Mesendoderm (in vitro differentiated cells): ENCODE measurements at places on chromosomes 13 and 19.

DNA sequence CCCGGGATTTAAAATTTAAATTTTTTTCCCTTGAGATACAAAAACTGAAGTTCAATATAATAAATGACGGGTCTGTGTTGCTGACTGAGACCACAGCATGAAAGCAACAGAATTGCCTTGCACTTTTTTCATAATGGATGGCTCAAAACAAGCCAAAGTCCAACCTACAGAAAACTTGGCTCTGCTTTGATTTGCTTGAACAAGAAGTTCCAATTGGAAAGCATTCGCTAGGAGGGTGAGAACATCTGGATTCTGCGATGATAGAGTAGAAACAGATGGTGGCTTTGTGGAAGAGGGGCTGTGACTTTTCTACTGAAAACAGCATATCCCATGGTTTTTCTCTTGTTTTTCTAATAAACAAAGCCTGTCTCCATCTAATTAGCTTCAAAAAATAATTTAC, 46.4 kb downstream of the THSD1 start:
- no peak for DNase-seq

DNA sequence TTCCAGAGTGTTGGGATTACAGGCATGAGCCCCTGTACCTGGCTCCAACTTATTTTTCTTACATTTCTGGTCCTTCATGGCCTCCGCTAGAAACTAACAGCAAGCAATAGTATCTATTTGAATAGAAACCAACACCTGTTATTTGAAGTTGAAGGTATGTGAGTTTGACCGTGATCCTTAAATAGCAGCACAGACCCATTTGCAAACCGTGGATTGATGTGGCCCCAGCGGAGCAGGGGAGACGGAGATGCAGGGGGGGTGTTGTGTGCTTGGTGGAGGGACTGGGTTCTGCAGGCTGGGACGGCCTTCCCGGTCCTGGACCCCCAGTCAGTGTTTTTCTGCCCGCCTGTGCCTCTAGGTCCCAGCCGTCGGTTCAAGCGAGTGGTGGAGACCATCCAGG, 16.9 kb downstream of the TMEM150B start:
- no peak for DNase-seq

- no peak for DNase-seq
These were observed 2.6 kb downstream of the ERICH4 start for GRCh38 chr19:41445575-41445974.

DNA sequence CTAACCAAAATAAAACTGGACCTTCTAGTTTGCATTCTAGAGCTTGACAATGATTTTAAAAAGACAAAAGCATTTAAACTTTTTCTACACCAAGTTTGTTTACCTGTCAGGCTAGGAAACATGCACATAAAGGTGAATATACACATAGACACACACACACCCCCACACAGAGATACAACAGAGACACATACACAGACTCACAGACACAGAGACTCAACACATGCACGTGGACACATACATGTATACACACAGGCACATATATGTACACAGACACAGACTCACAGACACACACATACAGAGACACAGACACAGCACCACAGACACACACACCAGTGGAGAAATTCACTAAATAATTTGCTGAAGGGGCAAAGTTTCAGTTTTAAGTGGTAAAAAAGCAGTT, 155.7 kb downstream of the GPC5 start:
- no peak for DNase-seq

DNA sequence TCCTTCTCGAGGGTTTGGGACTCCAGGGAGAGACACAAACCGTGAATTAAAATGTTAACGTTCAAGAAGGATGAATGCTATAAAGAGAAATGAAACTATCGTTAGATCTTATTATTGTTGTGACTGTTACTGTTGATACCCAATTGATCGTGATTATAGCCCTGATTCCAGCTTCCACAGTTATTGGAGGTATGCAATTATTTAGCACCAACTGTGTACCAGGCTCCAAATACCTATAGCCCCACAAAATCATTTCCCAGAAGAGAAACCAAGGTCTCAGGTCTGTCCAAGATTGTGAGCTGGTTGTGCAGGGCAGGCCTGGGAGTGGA, 30.1 kb upstream of the NFIC start:
- DNase-seq: no peak

DNA sequence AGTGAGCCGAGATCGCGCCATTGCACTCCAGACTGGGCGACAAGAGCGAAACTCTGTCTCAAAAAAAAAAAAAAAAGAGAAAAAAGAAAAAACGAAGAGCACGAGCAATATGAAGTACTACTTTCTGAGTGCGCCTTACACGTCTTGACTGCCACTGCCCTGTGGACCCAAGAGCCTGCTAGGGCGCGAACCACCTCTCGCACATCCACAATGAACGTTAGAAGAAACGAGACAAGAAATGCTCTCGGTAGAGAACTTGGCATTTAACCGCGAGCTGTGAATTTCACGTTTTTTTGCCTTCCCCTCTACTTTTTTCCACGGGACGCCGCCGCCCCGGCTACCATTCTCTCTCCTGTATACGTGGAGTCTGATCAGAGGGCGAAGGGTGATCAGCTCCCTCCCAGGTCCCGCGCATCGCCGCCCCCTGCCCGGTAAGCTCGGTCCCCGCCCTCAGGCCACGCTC, 454 bp downstream of the TIMM44 start:
- peak; percentile 28 for DNase-seq

DNA sequence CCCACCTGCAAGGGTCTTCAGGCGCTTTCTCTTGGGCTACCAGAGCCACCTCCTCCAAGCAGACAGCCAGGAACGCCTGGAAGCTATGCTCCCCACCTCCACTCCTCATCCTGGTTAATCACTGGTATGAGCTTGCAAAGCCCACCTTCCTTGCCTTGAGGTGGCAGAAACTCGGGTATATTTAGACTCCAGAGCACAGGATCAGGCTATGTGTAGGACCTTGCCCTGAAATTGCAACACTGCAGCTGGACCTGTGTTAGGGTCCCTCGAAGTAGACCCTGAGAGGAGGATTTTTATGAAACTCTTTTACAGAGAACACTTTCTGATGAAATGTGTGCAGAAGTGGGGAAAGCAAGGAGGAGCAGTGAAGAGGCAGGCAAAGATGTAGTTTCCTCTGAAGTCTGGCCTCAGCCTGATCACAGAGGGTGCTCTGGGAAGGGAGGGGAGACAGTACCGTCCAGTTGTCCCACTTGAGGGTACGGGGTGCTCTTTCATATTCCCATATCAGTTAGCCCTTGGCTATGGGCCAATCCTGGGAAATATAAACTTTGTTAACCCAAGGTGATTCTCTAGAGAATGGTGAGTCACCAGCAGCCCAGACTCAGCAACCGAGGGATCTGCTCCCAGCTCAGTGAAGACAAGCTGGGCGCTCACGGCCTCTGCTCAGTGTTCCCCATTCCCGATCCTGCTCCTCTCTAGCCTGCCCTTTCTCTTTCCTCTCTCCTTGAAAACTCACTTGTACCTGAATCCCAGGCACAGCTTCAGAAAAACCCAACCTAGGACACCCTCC, 157.9 kb downstream of the UQCRFS1 start:
- no peak for DNase-seq

GRCh38 chr13:21949818-21950429, 279.1 kb downstream of the FGF9 start:
- no peak for DNase-seq

DNA sequence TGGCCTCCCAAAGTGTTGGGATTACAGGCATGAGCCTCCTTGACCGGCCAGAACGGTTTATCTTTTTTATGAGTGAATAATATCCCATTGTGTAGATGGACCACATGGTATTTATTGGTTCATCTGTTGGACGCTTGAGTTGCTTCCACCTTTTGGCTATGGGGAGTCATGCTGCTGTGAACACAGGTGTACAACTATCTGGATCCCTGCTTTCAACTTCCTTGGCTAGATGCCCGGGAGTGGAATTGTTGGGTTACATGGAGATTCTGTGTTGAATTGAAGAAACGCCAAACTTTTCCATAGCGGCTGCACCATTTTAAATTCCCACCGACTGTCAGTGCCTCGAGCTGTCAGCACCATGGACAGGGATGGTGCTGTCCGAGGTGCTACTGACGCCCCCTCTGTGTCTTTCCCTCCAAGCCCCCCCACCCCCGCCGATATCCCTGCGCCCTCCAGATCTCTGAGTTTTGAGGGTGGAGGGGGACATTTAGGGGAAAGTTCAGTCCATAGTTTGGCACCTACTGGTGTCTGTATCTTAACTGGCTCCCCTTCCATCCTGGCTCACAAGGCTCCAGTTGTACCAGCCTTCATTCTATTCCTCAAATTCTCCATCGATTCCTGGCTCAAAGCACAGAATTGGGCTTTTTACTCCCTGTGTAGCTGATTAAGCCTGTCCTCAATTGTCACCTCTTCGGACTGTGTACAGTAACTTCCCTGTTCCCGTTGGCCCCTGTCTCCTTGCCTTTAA, 27.3 kb downstream of the PNPLA6 start:
- peak; percentile 7 for DNase-seq

DNA sequence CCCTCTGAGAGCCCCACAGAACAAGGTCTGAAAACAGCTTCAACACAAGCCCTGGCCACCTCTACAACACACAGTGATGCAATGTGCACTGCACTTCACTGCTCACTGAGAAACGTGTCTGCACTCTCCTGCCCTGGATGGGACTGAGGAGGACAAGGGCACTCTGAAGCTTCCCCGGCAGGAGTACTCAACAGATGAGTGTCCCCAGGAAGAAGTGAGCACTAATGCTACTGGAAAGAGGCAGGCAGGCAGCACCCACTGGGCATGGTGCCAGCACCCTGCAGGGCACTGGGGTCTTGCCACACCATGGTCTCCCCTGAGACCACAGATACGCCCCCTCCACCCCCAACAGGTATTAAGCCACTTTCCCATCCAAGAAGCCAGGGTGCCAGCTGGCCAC, 17.7 kb upstream of the SLC35E1 start:
- DNase-seq: no peak

GRCh38 chr19:18340990-18341868, 831 bp downstream of the PGPEP1 start:
- peak; percentile 45 for DNase-seq

- DNase-seq: peak; percentile 95
These were observed 63.4 kb downstream of the EFNB2 start for GRCh38 chr13:106471957-106472543.

GRCh38 chr13:76822698-76823267, 63.4 kb downstream of the KCTD12 start:
- DNase-seq: peak; percentile 42
